Urinary bladder (tissue), 4 donors: ENCODE measurements at places on chromosomes 16 and 17. TPM values are rescaled to one million over a fixed set of nuclear protein-coding genes. Genes with fewer than 3 reads are reported as not detected.

GRCh38 chr16:51343411-51343810, 192.3 kb upstream of the SALL1 start:
- DNase-seq, result no peak

The WNT9B gene
- polyA plus RNA-seq, result 0.48 TPM

DNA sequence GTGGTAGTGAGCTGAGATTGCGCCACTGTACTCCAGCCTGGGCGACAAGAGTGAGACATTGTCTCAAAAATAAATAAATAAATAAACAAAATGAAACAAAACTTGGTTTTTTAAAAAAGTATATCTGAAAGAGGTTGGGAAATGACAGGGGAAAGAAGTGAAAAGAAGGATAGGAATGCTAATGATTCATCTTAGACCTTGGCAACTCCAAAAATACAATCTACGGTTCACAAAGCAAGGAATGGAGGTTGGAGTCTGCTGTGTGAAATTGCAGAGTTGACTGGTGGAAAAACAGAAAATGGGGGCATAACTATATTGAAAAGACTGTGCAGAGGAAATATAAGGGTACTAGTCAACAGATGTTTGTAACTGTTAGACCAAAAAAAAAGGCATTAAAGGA, 40.0 kb upstream of the CD300E start:
- no peak for DNase-seq

DNA sequence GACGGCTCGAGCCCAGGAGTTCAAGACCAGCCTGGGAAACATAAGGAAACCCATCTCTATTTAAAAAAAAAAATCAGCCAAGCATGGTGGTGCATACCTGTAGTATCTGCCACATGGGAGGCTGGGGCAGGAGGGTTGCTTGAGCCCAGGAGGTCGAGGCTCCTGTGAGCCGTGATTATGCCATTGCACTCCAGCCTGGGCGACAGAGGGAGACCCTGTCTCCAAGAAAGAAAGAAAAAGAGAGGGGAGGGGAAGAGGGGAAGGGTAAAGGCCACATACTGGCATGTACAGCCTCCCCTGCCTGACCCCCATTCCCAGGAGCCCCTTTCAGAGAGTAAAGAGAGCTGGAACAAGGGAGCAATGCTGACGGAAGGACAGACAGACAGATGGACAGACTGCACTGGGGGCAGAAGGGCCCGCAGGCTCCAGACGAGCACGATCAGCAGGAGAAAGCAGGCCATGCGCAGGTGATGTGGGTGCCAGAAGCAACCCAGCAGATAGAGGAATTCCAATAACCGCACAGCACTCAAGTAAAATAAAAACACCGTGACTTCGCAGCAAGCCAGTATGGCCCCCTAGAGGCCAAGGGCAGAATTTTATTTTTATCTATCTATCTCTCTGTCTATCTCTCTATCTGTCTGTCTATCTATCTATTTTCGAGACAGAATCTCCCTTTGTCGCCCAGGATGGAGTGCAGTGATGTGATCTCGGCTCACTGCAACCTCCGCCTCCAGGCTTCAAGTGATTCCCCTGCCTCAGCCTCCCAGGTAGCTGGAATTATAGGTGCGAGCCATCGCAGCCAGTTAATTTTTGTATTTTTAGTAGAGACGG, 27.1 kb upstream of the SNN start:
- no peak for DNase-seq

DNA sequence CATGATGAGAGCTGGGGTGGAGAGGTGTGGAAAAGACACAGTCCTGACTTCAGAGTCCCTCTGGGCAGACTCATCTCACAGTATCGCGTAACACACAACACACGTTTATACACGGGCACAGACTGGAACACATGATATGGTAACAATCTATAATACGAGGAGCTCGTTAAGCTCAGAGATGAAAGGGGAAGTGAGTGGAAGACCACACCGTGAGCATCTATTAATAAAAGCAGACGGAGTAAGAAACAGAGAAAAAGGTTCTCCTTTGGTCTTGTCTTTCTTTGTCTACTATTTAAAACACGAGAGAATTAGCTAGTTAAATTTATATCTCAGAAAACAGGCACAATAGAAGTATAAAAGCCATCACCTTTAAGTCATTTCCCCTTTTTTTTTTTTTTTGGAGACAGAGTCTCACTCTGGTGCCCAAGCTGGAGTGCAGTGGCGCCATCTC, 13.5 kb downstream of the ANKRD11 start:
- DNase-seq, result no peak

DNA sequence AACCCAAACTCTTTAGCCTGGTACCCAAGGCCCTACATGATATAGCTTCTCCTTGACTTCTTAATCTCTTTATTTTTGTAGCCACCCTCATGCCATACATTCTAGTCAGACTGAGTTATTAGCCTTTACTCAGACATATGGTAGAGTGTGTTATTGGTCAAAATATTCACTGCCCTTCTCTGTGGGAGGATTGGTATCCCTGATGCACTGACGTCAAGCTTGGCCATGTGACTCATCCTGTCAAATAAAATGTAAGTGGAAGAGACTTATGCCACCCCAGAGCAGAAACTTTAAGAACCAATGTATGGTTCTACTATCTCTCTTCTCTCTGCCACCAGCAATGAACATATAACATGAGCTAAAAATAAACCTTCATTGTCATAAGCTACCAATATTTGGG, 12.2 kb upstream of the BEAN1 start:
- no peak for DNase-seq

- DNase-seq, result no peak
Measured at GRCh38 chr17:47841488-47842291, 617 bp upstream of the SCRN2 start.

The MPP2 gene
- 14.9 TPM for polyA plus RNA-seq

DNA sequence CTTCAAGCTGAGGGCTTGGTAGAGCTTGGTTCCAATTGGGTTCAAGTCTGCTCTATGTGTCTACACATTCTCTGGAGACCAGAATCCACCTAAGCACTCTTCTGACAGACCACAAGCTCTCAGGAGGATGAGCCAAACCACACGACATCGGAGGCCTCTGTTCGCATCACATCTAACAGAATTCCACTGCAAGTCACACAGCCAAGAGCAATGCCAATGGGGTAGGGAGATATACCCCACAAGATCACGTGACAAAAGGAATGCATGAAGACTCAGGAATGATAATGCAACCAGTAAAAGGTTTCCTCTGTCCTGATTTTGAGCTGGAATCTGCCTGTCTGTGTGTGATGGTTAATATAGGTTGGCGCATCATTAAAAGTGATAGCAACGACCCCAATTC, 46.6 kb upstream of the RPL38 start:
- no peak for DNase-seq

GRCh38 chr16:22427556-22427955, 53.1 kb upstream of the CDR2 start:
- no peak for DNase-seq

GRCh38 chr17:66799849-66800537, 34.9 kb upstream of the CACNG5 start:
- no peak for DNase-seq

DNA sequence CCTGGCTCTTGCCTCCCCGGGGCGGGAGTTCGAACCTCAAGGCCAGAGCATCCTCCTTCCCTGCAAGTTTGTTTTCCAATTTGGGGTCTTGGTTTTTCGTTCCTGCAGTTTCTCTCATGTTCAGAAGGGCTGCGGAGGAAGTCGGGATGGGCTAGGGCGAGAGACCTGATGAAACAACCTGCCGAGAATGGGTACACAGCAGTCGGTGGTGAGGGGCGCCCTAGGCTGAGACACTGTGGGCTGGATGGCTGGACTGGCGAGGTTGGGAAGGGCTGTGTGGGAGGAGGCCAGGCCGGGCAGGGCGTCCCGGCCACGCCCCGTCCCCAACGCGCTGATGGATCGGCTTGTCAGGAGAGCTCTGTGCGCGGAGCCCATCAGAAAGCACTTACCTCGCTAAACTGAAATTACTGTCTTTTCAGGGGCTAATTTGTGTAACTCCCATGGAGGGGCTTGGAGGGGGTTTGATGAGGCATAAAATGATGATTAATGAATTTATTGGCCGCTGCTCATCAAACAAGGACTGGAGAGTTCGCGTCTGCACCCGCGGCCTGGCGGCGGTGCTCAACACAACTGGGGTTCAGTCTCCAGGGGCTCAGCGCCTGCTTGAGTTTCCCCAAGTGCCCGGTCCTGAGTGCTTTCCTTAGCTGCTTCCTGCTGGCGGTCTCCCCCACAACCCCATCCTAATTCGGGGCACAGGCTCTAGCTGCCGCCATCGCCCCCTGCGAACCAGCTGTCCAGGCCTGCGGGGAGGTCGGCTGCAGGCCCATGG, 9.0 kb downstream of the IRX5 start:
- DNase-seq, result no peak

- DNase-seq, result no peak
Measured at GRCh38 chr17:68133346-68134045, 98.0 kb downstream of the KPNA2 start.

The ZNF205 gene
- 16.4 TPM for polyA plus RNA-seq

GRCh38 chr16:4746991-4747574, 12.7 kb downstream of the DNAAF8 start:
- no peak for DNase-seq

The IKZF3 gene
- polyA plus RNA-seq, result 0.58 TPM

The SENP3 gene
- polyA plus RNA-seq, result 54.6 TPM

The NPIPB13 gene
- 3.7 TPM for polyA plus RNA-seq

DNA sequence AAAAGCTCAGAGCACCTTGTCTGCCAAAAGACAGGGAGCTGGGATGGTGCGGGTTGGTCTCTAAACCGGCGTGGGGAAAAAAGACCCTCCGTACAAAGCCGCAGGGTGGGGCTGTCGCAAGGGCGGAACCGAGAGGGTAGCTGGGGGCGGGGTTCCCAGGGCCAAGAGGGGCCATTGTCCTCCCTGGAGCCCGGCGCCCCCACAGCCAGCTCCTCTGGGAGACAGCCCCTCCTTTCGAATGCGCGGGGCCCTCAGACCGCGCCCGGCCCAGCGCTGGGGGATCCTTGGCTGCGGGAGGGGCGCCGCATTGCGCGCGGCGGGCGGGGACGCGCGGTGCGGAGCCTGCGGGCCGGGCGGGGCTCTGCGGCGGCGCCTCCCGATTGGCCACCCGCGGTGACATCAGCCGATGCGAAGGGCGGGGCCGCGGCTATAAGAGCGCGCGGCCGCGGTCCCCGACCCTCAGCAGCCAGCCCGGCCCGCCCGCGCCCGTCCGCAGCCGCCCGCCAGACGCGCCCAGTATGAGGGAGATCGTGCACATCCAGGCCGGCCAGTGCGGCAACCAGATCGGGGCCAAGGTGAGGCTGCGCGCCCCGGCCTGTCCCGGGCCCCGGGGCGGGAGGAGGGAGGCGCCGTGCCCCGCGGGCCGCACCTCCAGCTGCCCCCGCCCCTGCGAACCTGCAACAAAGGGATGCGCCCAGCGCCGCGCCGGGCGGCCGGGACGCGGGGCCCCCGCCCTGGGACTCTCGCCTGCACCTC, at the start of gene TUBB3:
Gene TUBB3 (plus strand): TSS at position 459 of the 756 bp plus-strand sequence. CDS start 60 bp downstream, at position 519.
- DNase-seq, result no peak

The CFAP52 gene
- 0.25 TPM for polyA plus RNA-seq

DNA sequence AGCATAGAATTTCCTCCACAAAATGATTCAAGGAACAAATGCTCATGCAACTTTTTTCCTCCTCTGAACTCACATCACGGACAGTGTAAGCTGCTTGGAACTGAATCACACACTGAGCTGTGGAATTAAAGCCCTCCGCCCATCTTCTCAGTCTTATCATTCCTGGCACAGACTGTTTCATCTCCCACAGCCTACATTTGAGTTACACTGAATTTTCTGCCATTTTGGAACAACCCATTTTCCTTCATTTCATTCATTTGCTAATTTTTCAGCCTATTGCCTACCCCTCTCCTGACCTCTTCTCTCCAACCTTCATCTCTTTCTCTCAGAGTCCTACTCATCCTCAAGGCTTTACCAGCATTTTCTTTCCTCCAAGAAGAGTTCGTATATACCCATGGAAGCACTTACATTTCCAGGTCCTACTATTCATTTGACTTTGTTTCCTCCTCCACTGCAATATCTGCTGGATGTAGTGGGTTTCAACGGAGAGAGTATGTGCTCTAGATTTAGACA, 39.1 kb upstream of the TOM1L1 start:
- no peak for DNase-seq

DNA sequence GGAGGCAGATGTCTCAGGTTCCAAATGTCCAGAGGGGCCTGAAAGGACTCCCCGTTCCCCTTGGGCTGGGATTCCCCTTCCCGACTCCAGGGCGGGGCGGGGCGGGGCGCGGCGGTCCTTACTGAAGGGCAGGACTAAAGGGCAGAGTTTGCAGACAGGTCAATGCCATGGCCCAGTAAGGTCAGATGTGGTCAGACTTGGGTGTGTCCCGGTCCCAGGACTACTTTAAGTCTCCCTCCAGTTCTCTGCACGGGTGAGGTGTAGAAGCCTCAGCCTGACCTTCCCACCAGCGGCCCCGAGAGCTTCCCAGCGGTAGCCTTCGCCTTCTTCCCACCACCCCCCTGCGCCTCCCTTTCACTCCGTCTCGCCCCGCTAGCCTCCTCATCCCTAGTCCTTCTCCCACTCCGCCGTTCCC, 532 bp downstream of the KDM6B start:
- DNase-seq, result no peak

The CETP gene
- polyA plus RNA-seq, result 0.25 TPM

The SLC16A13 gene
- polyA plus RNA-seq, result 1.5 TPM
